Colonic mucosa (tissue), 4 donors: ENCODE measurements at places on chromosomes 13 and 19. TPM values are rescaled to one million over a fixed set of nuclear protein-coding genes. Genes with fewer than 3 reads are reported as not detected.

GRCh38 chr19:7515110-7515644 lies 726 bp upstream of the ZNF358 start:
- no peak overlapping the region for H3K4me3 ChIP-seq
- H3K27ac ChIP-seq = peak overlapping the region; percentile 76
- no peaks in the 10 kb centered on the region for H3K27me3 ChIP-seq
- DNase-seq = peak; percentile 45
- no peaks in the 10 kb centered on the region for H3K4me1 ChIP-seq

DNA sequence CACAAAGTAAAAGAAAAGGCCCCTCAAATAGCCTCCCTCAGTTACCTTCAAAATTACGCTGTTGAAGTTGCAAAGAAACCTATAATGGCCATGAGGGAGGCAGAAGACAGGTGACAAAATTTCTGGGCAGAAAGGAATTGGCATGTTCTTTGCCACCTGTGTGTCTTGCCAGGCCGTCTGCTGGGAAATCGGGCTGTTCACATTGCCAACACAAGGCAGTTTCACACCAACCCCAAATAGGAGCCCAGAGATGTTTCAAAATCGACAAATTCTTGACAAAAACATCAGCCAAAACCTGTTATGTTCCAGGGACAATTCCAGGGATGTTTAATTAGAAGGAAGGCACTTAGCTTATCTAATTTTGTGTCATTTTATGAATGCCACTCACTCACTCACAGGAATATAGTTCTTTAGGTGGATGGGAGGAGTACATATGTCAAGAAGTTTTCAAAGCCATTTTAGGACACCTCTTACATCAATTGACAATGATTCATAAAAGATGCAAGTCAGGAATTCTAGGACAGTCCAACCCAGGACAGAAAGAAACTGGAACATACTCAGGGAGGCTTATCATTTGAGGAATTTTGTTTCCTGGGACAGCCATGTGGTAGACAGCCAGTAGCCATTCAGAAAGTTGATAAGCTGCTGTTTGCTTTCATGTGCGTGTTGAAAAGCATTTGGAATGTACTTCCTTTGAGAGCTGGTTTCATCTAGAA lies 164.5 kb downstream of the RGCC start:
- H3K36me3 ChIP-seq = no peaks in the 10 kb centered on the region
- no peaks in the 10 kb centered on the region for H3K4me1 ChIP-seq
- no peak overlapping the region for H3K27ac ChIP-seq
- no peak for DNase-seq

GRCh38 chr13:31154939-31155338 lies 6.8 kb downstream of the HSPH1 start:
- H3K4me3 ChIP-seq = no peak overlapping the region
- no peaks in the 10 kb centered on the region for H3K4me1 ChIP-seq

- no peak overlapping the region for H3K4me3 ChIP-seq
- H3K4me1 ChIP-seq = peaks cover 7% of the 10 kb centered on the region
- no peaks in the 10 kb centered on the region for H3K36me3 ChIP-seq
- no peaks in the 10 kb centered on the region for H3K27me3 ChIP-seq
These were observed 16.8 kb downstream of the NFIC start for GRCh38 chr19:3383121-3383722.

DNA sequence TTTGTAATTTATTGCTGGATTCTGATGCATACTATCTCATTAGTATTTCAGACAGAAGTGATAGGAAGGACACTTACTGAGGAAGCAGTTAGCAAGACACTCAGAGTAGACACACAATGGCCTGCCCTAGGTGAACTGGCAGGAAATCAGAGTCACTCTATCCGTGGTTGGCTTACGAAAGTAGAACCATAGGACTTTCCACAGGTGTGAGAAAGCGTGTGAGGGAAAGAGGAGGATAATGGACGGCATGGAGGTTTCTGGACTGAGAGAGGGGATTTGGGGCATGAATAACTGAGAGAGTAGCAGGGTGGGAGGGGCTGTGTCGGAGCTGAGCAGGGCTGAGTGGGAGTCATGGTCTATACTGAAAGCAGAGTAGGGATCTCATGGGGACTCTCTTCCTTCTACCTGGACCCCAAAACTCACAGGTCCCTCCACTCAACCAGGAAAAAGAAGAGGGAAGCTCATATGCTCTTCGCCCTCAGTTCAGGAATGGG lies 18.7 kb upstream of the EID2 start:
- no peak overlapping the region for H3K4me3 ChIP-seq
- no peaks in the 10 kb centered on the region for H3K4me1 ChIP-seq
- no peaks in the 10 kb centered on the region for H3K36me3 ChIP-seq

DNA sequence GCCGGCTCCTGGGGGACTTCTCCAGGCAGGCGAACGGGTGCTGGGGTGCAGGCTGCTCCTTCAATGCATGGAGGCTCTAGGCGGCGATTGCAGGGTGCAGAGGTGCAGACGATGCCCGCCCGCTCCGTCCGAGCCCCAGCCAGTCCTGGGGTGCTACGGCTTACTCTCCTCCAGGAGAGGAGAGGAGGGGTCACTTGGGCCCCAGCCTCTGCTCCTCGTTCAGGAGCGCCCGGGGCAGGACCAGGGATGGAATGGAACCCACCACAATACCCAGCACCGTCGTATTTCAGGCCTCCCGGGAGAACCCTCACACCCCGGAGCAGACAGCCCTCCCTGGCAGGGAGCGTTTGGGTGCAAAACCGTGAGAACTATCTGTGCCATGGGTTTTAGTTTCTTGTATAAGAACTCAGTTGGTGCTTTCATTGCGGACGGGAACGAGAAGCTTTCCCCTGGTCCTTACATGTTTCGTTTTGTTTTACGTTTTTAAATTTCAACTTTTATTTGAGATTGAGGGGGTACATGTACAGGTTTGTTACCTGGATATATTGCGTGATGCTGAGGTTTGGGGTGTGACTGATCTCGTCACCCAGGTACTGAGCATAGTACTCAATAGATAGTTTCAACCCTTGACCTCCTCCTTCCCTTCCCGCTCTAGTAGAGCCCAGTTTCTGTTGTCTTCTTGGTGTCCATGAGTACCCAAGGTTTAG lies 46.8 kb downstream of the ARHGEF18 start:
- H3K27ac ChIP-seq = peak overlapping the region; percentile 79
- no peaks in the 10 kb centered on the region for H3K4me1 ChIP-seq
- DNase-seq = peak; percentile 29
- H3K4me3 ChIP-seq = peak overlapping the region; percentile 92
- H3K36me3 ChIP-seq = no peaks in the 10 kb centered on the region

DNA sequence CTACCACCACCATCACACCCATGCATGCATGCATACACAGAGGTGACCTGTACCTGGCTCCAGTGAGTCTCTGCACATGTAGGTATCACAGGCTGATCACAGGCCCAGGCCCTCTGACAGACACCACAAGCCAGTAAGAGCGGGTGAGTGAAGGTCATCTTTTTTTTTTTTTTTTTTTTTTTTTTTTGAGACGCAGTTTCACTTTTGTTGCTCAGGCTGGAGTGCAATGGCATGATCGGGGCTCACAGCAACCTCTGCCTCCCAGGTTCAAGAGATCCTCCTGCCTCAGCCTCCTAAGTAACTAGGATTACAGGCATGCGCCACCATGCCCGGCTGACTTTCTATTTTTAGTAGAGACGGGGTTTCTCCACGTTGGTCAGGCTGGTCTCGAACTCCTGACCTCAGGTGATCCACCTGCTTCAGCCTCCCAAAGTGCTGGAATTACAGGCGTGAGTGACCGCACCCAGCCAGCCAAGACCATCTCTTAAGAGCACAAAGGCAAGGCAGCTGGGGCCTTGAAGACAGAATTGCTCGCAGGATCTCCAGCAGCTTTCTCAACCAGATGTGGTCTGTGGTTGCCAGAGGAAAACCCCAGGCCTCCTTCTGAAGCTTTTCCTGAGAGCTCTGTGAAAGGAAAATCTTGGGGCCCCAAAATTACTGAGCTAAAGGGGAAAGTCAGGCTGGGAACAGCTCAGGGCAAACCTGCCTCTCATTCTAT lies 3.2 kb upstream of the NKG7 start:
- no peak overlapping the region for H3K4me3 ChIP-seq
- no peaks in the 10 kb centered on the region for H3K4me1 ChIP-seq
- no peaks in the 10 kb centered on the region for H3K27me3 ChIP-seq
- no peak for DNase-seq

- H3K4me3 ChIP-seq = no peak overlapping the region
- H3K4me1 ChIP-seq = no peaks in the 10 kb centered on the region
- H3K36me3 ChIP-seq = no peaks in the 10 kb centered on the region
- no peaks in the 10 kb centered on the region for H3K27me3 ChIP-seq
- no peak overlapping the region for H3K27ac ChIP-seq
- no peak for DNase-seq
These were observed 1451.5 kb downstream of the EFNB2 start for GRCh38 chr13:105083992-105084391.

- no peak for DNase-seq
- no peaks in the 10 kb centered on the region for H3K27me3 ChIP-seq
- no peak overlapping the region for H3K27ac ChIP-seq
- no peak overlapping the region for H3K4me3 ChIP-seq
- no peaks in the 10 kb centered on the region for H3K36me3 ChIP-seq
These were observed 7.4 kb upstream of the CEACAM18 start for GRCh38 chr19:51470966-51471365.

GRCh38 chr13:21744149-21744548 lies 73.3 kb downstream of the FGF9 start:
- H3K27ac ChIP-seq = no peak overlapping the region
- DNase-seq = no peak

GRCh38 chr13:40352380-40352778 lies 314.1 kb downstream of the FOXO1 start:
- H3K36me3 ChIP-seq = no peaks in the 10 kb centered on the region
- H3K27ac ChIP-seq = no peak overlapping the region
- no peaks in the 10 kb centered on the region for H3K4me1 ChIP-seq
- H3K4me3 ChIP-seq = no peak overlapping the region

GRCh38 chr19:18875726-18876125 lies 20.2 kb downstream of the CERS1 start:
- no peak for DNase-seq
- H3K27me3 ChIP-seq = no peaks in the 10 kb centered on the region
- H3K36me3 ChIP-seq = no peaks in the 10 kb centered on the region
- H3K4me1 ChIP-seq = no peaks in the 10 kb centered on the region

The ZNF526 gene
- 12.8 TPM for total RNA-seq

The AKAP8L gene
- total RNA-seq = 70.2 TPM

The SPIB gene
- 46.0 TPM for total RNA-seq

The ZNF577 gene
- total RNA-seq = 7.4 TPM

The OR7A5 gene
- total RNA-seq = not detected

The FDX2 gene
- total RNA-seq = 10.7 TPM

The CGB5 gene
- not detected for total RNA-seq

The ADGRE3 gene
- 1.2 TPM for total RNA-seq
